Activated CD4-positive, alpha-beta T cell treated with anti-CD3 and anti-CD28 coated beads for 48 hours (primary cell): ENCODE measurements at places on chromosomes 6 and 20.
A peak's percentile ranks its signal among the peaks of the same experiment; 100 is the strongest.

DNA sequence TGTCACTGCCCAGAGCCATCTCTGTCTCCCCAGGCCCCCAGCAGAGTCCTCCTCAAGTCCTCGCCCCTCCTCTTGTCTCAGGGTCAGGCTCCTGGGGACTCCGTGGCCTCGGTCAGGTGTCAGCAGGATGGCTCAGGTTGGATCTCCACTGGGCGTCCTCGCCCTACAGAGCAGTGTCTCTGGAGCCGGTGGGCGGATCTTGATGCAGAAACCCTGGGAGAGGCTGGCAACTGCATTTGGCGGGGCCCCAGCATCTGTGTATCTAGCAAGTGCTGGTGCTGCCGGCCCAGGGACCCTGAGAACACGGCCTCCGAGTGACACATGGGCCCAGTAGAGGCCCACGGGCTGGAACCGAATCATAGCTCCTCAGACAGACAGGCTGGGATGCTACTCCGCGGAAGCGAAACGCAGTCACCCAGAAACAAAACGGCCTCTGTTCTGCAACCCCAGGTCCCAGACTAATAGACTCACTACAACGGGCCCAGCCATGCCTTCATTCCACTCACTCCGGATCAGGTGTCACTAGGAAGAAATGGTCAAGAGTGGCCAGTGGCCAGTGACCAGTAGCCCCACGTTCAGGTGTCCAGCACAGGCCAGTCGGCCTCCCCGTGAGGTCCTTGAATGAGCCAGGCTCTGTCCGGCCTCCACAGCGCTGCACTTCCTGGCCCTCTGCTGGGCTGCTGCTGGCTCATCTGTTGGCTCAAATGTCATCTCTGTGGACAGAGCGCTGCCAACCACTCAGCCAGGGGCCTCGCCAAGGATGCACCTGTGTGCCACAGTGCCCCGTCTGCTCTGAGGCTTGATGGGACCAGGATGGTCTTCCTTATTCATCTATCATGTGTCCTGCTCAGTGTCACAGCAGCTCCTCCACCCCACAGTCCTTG is 12.6 kb upstream of the FRMD1 start:
- DNase-seq, result no peak

- DNase-seq, result no peak
Observed at GRCh38 chr6:147559006-147559405, 50.5 kb downstream of the SAMD5 start.

- peak; percentile 44 for DNase-seq
Observed at GRCh38 chr6:47047479-47048407, 5.6 kb upstream of the ADGRF1 start.

DNA sequence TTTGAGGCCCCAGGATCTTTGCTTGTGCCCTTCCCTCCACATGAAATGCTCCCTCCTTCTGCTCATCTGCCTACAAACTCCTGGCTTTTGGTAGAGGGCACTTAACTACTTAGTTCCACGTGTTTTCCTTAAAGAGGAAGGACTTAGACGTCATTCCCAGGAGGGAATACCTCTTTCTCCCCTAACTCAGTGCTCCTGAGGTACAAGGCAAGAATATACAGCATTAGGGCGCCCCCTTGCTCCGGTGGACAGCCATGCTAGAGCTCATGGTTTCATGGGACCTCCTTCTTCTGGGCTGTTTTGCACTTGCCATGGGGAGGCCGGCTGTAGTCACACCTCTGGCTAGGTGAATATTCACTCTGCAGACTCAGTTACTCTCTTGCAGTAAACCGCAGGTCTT is 93.8 kb upstream of the LY86 start:
- peak; percentile 58 for DNase-seq
